ENCODE measurements at places on chromosomes 12 and 14.

- no peak for DNase-seq
Observed at GRCh38 chr14:103241531-103241930, 92.5 kb upstream of the EIF5 start.

DNA sequence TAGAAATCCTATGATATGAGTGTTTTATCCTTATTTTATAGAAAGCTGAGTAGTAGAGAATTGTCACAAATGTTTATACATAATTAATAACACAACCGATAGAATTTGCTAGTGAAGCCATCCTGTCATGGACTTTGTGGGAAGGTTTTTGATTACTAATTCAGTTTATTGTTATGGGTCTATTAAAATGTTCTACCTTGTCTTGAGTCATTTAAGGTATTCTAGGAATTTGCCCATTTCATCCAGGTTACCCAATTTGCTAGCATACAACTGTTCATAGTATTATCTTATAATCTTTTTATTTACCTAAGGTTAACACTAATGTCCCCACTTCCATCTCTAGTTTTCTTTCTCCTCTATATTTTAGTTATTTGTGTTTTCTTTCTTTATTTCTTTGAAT lies 553.1 kb upstream of the ATXN7L3B start:
- no peak for DNase-seq

GRCh38 chr14:92494512-92494911 lies 19.1 kb upstream of the RIN3 start:
- no peak for DNase-seq

DNA sequence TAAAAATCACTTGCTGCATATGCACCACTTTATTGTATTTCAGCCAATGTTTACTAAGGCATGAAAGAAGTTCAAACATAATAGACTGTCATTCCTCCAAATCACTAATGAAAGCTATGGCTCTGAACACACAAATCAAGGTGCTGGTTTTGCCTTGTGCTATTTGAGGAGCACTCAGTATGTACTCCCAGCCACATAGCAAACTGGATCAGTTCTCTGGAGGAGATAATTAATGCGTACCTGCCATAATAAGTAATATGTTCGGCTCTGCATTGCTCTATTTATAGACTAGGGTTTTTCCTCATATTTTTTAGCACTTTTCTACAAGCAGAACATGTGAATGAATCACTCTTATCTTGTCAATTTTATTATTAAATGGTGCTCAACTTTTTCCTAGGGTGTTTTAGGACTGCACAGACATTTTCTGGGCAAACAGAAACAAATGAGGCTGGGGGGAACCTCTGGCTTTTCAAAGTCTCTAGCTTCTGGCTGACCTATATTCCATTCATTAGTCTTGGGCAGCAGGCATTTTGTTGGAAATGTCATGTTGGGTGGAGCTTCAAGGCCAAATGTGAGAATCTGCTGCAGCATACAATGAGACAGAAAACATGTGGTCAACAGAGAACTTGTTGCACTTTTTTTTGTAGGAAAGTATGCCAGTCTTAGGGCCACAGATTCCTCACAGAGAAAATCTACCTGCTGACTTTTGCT lies 88.4 kb downstream of the GRIP1 start:
- DNase-seq, result peak; percentile 68

DNA sequence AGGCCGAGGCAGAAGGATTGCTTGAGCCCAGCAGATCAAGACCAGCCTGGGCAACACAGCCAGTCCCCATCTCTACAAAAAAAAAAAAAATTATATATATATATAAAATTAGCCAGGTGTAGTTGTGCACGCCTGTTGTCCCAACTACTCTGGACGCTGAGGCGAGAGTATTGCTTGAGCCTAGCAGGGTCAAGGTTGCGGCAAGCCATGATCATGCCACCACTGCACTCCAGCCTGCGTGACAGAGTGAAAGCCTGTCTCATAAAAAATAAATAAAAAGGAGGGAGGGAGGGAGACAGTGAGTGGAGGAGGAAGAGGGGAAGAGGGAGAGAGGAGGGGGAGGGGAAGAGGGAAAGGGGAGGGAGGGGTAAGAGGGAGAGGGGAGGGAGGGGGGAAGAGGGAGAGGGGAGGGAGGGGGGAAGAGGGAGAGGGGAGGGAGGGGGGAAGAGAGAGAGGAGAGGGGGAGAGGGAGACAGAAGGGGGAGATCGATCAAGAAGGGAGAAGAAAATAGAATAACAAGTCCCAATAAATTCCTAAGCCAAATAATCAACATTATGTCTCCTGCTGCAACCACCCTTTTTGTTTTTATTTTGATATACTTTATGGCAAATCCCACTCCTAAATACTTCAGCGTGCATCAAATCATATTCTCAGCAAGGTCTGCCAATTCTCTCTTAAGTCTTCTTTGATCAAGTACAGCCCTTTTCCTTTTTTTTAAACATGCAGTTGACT lies 163.9 kb downstream of the MED13L start:
- no peak for DNase-seq

GRCh38 chr12:2667716-2668440 lies 126.9 kb upstream of the FKBP4 start:
- no peak for DNase-seq

DNA sequence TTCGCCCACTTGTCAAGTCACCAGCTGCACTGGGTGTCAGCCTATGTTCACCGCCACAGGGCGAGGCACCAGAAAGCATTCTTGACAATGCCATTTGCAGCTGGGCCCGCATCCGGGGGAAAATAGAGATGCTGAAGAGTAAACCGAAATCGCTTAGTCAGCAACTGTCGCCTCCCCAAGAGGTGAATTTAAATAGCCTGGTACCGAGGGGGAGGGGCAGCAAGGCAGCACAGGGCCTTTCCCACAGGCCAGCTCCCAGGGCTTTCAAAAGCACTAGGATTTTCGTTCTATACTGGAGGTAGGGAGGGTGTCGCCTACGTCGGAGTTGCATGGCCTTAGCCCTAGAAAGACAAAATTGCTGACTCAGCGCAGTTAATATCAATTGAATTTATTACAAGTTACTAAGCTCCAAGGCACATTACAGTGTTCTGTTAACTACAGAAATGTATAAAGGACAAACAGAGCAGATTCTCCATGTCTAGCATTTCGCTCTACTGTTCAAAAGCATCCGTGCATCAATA lies 4.3 kb downstream of the IRF2BPL start:
- DNase-seq, result peak; percentile 90

GRCh38 chr14:66139432-66139831 lies 346.7 kb upstream of the CCDC196 start:
- DNase-seq, result no peak

DNA sequence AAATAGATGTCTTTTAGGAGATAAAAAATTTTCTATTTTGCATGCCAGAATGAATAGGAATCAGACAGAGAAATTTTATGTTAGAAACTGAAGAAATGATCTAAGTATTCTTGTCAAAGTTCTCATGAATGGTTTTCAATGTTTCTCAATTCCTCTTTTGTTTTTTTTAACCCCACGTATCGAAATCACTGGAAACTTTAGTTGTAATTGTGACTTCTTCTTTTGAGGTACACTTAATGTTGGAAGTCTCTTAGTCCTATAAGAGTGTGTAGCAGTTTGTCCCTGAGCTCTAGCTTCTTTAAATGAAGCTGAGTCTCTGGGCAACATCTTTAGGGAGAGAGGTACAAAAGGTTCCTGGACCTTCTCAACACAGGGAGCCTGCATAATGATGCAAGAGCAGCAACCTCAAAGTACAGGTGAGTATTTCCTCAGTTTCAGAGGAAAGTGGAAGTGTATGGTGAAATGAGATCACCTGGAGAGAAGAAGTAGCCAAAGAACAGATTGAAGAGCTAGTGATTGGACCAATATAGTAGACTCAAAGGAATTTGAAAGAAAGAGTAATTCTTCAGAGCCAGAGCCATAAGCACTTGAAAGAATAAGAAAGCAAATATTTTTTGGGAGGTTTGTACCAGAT lies at the start of gene CLEC6A:
CLEC6A (plus strand) TSS at position 236 of the 634 bp plus-strand sequence; CDS start at position 386, 150 bp downstream.
- DNase-seq, result no peak

GRCh38 chr14:104209985-104210816 lies 71.8 kb downstream of the KIF26A start:
- DNase-seq, result peak; percentile 69
